ENCODE measurements at places on chromosomes 5 and 9. TPM values are rescaled to one million over a fixed set of nuclear protein-coding genes. Genes with fewer than 3 reads are reported as not detected.

DNA sequence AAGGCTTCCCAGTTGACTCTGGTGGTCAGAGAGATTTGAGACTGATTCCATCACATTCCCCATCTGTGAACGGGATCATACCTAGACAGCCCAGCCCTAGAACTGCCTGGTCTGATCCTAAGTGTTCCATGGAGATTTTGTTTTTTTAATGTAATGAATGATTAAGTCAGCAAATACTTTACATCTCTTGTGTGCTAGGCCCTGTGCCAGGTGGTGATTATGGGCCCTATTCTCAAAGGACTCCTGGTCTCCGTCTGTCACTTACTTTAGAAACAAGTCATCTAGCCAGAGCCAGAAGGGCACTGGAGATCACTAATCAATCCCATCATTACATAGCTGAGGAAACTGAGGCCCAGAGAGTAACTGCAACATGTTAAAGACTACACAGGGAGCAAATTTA lies 1.1 kb upstream of the GPX3 start:
- no peak for DNase-seq

The PTPA gene
- total RNA-seq: 82.9 TPM

The PPP1R26 gene
- 39.3 TPM for total RNA-seq

- DNase-seq: no peak
Measured at GRCh38 chr9:125329978-125330377, 68.4 kb downstream of the GAPVD1 start.

The SPAG8 gene
- 0.47 TPM for total RNA-seq

The UNC13B gene
- total RNA-seq: 7.2 TPM

The ERGIC1 gene
- 189 TPM for total RNA-seq

The LCN6 gene
- not detected for total RNA-seq

The IDNK gene
- total RNA-seq: 13.7 TPM

Data from NCI-H460 (cell line).